Inflammatory macrophage treated with lipopolysaccharide for 4 hours (primary cell): ENCODE measurements at places on chromosomes 2 and 18.

DNA sequence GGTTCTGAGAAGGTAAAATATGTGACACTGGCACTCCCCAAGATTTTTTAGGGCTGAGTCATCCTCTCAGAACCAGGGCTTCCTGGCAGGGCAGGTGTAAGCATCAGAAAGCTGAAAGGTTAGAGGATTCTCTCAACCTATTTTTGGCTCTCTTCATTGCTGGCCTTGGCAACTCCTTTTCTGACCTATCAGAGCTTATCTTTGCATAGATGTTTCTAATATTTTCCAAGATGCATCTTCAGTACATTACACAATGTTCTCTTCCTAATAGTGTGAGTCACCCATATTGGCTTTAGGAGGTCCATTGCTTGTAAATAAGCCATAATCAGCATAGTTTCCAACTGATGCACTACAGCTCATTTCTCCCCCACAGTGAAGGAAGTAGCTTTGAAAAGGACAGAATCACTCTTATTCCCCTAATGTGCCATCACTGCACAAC is 2008.4 kb upstream of the PIK3C3 start:
- DNase-seq, result no peak

- no peak for DNase-seq
These were observed 9.7 kb upstream of the COPS8 start for GRCh38 chr2:237075749-237076599.

GRCh38 chr2:224286923-224287322 is 115.0 kb downstream of the FAM124B start:
- peak; percentile 19 for DNase-seq

DNA sequence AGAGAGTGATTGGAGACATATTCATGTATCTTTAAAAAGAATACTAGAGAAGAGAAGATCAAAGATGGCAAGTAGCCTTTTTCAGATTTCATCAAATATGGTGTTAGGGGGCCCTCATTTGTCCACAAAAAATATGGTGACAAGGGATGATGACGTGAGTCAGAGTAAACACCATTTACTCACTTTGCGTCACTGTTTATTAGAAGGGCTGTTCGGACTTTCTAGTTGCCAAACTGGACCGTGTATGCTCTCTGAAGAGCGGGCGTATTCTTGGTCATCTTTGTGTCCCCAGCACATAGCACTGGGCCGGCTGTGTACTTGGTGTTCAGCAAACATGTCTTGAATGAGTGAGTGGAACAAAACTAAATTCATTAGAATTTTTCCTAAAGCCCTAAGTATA is 37.5 kb downstream of the TTC39C start:
- no peak for DNase-seq

DNA sequence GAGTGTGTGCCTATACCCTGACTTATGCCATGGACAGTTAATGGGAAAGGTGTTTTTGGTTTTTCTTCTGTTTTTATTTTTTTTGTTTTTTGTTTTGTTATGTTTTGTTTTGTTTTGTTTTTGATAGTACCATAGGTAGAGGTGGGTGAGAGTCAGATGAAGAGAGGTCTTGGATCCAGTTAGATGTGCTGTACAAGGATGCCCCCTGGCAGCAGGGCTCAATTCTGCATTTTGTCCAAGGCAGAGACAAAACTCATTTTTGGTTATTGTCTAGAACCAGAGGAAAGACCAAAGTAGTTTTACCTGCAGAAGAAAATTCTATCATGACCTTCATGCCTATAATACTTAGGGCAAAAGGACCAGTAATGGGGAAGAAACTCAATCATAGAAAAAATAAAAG is 48.5 kb downstream of the SLC5A7 start:
- no peak for DNase-seq

DNA sequence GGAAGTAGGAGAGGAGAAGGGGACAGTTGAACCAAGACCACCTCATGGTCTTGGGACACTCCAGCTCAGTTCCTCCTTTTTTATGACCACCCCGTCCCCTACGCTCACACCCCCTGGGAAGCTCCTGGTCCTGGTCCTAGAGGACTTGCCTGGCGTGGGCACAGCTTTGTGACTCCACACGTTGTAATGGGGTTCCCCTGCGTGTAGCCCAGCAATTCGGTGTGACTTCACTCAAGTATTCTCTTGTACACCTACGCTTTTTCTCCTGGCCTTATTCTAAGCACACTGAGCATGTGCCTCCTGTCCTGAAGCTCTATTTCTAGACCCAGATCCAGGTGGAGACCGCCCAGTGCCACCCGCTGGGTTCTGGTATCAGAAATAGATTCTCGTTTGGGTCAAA is 36.1 kb upstream of the B3GNT7 start:
- DNase-seq, result peak; percentile 45

DNA sequence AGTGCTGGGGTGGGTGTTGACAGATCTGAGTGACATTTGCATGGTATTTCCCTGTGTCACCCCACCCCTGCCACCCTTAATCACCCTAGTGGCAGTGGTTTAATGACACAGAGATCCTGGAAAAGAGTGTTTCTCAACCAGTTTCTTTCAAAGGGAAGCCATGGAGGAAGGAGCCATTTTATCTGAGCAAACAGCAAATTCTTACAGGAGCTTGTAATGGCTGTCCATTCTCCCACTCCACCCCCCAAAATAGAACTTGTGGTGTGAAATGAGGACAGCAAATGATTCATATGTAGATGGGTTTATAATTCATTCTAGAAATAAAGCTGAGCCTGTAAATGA is 51.5 kb downstream of the CDC42EP3 start:
- peak; percentile 84 for DNase-seq

DNA sequence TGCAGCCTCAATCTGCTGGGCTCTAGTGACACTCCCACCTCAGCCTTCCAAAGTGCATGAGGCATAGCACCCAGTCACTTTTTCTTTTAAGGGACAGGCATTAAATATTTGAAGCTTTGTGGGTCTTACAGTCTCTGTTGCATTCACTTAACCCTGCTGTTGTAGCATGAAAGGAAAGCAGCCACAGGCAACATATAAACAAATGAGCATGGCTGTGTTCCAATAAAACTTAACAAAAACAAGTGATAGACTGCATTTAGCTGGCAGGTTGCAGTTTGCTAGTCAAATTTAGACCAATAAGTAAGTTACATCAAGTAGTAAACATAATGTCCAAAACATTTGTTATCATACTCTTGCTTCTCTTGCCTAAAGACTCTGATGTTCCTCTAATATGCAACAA is 297.3 kb upstream of the MMADHC start:
- no peak for DNase-seq

DNA sequence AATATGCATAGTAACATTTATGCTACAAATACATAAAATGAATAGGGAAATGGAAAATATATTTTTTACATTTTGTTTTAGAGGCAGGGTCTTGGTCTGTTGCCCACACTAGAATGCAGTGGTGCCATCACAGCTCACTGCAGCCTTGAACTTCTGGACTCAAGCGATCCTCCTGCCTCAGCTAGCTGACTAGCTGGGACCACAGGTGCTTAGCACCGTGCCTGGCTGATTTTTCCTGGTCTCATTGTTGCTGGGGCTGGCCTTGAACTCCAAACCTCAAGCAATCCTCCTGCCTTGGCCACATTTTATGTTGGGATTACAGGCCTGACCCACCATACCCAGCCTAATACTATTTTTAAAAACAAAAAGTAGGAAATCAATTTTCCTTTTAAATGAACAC is 33.2 kb downstream of the XPO1 start:
- no peak for DNase-seq

DNA sequence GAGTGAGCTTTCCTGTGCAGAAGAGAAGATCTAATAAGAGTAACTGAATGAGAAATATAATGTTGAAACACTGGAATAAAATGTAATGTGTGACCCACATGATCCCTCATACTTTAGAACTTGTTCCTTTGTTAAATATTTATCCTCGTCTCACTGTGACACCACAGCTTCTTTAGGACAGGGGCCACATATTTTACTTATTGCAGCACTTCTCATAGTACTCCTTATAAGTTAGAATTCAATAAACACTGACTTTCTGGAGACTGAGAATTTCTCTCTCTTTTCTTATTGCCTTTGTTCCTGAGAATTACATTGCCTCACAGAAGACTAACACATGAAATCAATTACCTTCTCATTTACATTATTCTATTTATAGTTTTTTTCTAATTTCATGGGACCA is 1234.6 kb upstream of the CHAC2 start:
- no peak for DNase-seq

DNA sequence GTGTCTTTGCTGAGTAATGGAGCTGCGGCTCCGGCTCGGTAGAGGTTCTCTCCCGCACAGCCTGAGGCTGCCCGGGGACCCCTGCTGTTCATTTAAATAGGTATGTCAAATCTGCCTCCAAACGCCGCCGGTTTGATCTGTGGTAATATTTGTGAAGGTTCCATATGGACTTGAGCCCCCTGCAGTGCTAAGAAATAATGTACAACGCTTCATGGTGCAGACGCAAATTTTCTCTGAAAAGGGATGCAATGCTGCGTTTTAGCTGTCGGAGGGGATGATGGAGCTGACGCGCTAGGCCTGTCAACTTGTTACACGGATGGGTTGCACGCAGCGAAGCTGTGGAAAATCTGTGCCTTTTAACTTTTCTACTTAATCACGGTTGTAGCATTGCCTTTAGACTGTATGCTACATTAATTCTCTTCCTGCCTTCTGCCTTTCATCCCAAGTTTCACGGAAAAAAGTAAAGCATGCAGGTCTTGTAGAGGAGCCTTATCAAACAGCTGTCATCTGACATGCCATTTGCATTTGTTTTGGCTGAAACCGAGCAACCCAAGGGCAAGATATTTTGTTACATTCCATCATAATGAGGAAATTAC is 43.2 kb downstream of the MRPS9 start:
- no peak for DNase-seq

- no peak for DNase-seq
These were observed 58.7 kb downstream of the STPG4 start for GRCh38 chr2:47096451-47096850.

GRCh38 chr2:66729416-66730330 is 294.7 kb downstream of the MEIS1 start:
- DNase-seq, result no peak

DNA sequence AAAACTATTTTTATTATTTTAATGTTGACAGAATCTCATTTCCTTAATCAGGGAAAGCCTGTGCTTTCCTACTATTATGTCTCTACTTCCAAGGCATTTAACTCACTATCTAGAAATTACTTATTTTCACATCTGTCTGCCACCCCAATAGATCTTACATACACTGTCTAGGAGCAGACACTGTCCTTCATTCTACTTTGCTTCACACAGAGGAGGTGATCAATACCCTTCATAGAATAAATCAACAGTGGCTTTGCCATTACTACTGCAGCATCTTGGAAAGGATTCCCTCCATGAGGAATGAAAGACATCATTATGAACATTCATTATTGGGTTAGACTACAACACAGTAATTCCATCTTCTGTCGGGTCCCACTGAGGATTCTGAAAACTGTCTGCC is 31.7 kb downstream of the CDH20 start:
- DNase-seq, result no peak

DNA sequence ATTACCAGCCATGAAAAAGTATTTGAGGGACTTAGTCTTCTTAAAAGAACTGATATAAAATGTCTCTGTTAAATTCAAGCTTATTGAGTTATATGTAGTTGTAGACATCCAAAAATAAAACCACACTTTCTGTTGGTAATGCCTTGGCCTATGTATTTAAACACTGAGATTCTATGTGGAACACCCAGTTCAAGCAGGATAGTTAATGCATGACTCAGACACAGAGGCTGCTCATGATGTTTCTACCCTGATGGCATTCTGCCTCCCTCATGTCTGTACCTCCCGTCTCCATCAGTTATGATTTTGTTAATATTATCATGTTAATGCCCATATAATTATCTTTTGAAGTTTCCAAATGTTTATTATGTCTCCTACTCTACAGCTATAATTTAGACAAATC is 164.5 kb downstream of the XIRP2 start:
- no peak for DNase-seq

DNA sequence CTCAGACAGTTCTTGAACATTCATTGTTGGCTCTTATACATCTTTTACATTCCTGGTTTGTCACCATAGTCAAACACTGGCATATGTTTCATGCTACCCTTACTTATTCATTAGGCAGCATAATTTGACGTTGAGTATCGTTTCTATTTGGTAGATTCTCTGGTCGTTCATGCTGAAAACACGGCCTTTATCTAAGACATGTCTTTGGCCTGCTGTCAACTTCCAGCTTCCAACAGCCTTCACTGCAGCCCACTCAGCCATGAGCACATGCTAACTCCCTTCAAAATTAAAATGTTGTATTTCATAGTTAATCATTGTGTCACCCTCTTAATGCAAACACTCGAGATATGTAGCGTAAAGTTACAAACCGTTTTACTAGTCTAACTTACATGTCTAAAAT is 493.0 kb upstream of the NRP2 start:
- no peak for DNase-seq

GRCh38 chr2:98875081-98875728 is 60.8 kb downstream of the CRACDL start:
- DNase-seq, result no peak

- DNase-seq, result no peak
These were observed 7.1 kb downstream of the THAP4 start for GRCh38 chr2:241629762-241630435.

DNA sequence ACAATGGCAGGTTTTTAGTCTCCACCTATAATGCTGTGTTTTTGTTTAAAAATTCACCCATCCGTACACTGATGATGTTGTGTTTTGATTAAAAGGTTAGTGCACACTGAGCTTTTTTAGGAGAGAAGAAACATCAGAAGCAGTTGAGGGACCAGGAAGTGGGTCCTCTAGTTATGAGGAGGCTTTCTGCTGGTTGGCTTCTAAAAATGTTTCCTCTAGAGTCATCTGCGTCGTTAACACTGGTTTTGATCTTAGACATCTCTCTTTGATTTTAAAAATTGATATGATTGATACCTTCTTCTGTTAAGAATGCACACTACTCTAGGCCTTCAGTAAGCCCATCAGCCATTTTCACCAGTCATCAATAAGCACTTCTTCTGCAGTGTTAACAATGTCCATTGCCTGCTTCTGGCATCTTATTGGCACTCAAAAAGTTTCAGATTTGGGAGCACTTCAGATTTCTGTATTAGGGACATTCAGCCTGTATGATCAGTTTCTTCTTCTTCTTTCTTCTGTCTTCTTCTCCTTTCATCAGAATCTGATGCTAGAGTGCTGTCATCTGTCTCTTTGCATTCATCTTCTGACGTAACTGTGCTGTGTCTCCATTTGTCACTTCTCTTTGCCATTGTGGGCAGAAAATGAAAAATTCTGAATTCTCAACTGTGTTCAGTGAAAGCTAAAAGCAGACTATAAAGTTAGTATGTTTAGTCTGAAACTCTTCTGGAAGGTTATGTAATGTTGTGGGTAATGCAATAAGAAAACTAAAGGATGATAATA is 56.3 kb downstream of the PHLPP1 start:
- peak; percentile 62 for DNase-seq

GRCh38 chr2:127485694-127486071 is 40.6 kb downstream of the IWS1 start:
- no peak for DNase-seq

GRCh38 chr18:70973626-70974025 is 684.8 kb downstream of the SOCS6 start:
- DNase-seq, result no peak

- no peak for DNase-seq
These were observed 52.6 kb downstream of the CHN1 start for GRCh38 chr2:174952607-174953006.

GRCh38 chr2:138124521-138124920 is 160.2 kb downstream of the HNMT start:
- no peak for DNase-seq

GRCh38 chr2:127050803-127051115 is 56.2 kb downstream of the BIN1 start:
- no peak for DNase-seq

- DNase-seq, result no peak
These were observed 29.4 kb upstream of the RNF149 start for GRCh38 chr2:101337877-101338276.

- no peak for DNase-seq
These were observed 225.2 kb upstream of the SPOPL start for GRCh38 chr2:138276339-138276738.
